ENCODE measurements at places on chromosomes 16 and 17.

DNA sequence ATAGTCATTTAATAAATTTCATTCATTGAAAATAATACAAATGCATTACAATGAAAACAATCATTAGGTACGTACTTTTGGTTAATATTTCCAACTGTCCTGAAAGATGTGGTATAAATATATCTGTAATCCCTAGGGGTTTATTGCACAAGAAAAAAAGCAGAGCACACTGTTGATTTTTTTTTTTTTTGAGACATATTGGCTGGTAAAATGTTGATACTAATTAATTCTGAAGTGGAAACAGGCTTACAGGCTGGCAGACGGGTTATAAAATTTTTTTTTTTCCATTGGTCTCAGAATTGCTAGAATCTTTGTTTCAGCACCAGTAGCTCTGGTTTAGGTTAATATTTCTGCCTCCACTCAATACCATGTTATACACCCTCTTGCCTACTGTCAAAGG lies 193.6 kb downstream of the MAP2K6 start:
- DNase-seq: no peak

DNA sequence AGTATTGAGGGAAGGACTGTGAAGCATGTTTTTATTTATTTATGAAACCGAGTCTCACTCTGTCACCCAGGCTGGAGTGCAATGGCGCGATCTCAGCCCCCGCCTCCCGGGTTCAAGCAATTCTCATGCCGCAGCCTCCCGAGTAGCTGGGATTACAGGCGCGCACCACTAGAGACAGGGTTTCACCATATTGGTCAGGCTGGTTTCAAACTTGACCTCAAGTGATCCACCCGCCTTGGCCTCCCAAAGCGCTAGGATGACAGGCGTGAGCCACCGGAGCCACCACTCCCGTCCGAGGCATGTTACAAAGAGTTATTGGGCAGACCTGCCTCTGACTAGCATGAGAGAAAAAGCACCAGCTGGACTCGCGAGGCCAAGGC lies 3.1 kb downstream of the MRPL12 start:
- DNase-seq: no peak

- DNase-seq: peak; percentile 24
Observed at GRCh38 chr16:56547120-56547948, 17.5 kb upstream of the MT4 start.

DNA sequence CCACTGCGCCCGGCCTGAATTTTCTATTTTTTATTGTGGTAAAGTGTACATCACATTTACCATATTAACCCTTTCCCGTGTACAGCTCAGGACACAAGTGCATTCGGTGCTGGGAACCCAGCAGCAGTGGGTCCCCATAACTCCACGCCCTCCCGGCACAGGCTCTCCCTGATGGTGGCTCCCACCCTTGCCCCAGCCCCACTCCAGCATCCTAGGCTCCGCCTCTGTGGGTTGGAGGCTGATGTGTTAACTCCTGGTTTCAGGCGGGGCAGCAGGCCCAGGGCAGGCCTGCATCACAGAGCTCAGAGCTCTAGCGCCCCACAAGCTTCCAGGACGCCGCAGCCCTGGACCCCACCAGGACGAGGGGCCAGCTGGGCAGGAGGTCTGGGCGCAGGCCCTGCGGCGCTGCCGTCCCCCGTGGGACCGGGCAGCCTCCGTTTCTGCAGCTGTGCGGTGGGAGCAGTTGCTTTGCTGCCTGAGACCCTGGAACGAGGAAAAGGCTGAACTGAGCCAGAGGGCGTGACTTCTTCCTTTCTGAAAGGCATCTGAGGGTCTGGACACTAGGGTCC lies 19.6 kb downstream of the ZFPM1 start:
- DNase-seq: no peak

GRCh38 chr17:80468242-80468641 lies 8.2 kb downstream of the NPTX1 start:
- no peak for DNase-seq

DNA sequence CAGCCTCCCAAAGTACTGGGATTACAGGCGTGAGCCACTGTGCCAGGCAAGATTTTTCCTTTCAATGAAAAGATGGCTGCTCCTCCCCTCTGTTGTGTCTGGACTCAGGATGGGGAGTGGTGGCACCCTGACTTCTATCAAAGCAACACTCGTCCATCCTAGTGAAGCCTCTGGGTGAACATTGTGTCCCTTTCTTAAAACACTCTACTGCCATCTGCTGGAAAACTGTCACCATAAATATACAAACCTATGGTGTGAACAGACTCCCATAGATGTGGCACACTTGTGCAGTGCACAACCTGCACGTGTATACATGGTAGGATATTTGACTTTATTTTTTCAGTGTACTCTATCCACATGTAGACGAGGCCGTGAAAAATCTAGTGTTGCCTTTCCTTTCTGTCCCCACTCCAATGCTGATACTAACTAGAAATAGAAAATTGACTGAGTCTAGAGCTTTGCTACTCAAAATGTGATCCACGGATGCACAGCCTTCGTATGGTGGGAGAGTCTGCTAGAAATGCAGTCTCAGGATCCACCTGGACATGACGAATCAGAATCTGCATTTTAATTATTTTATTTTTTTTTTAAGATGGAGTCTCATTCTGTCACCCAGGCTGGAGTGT lies 55.9 kb upstream of the PLCG2 start:
- peak; percentile 82 for DNase-seq
